Ecto neural progenitor cell (in vitro differentiated cells): ENCODE measurements at places on chromosomes 7 and 10.

GRCh38 chr10:119319161-119319919 is 112.0 kb downstream of the GRK5 start:
- DNase-seq: no peak

DNA sequence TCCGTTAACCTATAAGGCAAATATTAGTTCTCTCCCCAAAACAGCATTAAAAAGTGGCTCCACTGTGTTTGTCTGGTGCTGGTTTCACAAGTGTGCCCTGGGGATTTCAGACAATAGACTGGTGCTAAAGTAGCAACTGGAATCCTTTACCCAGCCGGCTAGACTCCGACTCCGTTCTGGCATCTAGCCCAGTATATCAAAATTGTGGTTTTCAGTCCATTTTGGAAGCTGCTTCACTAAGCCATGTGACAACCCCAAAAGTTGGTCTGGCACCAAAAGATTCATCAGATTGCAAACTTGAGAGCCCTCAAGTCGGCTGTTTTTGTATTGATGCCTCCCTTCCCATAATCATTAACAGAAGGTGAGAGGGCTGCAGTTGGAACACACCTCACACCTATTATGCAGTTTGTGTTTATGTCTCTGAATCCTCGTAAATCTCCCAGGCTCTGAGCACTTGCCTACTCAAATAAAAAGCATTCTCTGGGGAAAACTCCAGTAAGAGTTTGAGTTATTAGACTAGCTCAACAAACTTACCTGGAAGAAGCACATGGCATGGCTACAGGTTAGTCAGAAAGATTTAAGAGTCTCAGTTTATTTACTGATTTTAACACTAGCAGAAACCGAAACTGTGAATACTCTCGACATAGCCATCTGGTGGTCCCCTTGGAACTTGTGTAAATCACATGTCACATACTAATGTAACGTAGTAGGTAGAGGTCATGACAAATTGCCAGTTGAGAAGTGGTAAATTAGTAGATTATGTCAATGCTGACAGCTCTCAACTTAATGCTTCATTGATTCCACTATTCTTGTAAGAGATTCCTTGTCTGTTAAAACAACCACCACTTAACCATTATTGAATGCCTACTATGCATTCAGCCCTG is 14.8 kb upstream of the WNT16 start:
- DNase-seq: no peak

GRCh38 chr10:3766046-3766756 is 18.8 kb downstream of the KLF6 start:
- DNase-seq: no peak

- no peak for DNase-seq
These were observed 251.9 kb downstream of the GLRX3 start for GRCh38 chr10:130387936-130388580.

GRCh38 chr7:154188330-154188729 is 136.1 kb downstream of the DPP6 start:
- no peak for DNase-seq

DNA sequence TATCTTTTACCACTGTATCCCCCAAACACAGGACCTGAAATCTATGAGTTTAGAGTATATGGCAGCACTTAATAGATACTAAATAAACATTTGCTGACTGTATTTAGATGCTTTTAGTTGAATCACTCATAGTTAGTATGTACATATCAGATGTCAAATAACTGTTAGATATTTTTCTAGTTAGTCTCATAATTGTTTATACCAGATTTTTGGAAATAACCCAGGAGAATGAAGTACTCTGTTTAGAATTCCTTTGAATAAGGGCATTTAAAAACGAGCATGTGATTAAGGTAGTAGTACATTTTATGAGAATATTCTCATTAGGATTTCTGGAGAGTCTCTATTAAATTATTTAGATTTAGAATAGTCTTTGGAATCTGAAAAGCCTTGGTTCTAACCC is 22.3 kb upstream of the ZEB1 start:
- no peak for DNase-seq

DNA sequence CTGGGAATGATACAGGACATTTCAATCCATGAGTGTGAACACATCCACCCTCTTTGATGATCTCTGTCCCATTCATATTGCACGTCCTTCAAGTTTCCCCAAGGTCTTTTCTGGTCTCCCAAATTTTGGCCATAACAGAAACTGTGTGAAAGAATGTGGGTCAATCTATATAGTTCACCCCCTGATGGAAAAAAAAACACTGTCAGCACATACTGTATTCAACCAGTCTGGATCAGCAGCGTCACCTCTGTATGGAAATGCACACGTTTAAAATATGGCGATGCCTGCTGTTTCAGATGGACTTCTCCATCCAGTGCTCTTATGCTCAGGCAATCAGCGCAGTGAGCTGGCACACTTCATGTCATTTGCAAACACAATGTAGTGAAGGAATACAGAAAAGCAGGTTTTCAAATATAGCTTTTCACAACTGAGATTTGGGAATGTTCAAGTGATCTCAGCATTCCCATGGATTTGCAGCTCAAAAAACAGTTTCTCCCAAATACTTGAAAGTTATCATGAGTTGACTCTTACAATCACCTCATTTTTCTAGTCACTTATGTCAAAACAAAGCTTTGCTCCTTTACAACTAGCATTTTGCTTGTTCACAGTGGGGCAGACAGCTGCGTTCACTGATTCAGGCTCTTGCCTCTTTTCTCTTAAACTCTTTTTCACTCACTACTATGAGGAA is 61.1 kb downstream of the FAM13C start:
- no peak for DNase-seq

- no peak for DNase-seq
These were observed 88.5 kb downstream of the CCNY start for GRCh38 chr10:35424680-35425285.

DNA sequence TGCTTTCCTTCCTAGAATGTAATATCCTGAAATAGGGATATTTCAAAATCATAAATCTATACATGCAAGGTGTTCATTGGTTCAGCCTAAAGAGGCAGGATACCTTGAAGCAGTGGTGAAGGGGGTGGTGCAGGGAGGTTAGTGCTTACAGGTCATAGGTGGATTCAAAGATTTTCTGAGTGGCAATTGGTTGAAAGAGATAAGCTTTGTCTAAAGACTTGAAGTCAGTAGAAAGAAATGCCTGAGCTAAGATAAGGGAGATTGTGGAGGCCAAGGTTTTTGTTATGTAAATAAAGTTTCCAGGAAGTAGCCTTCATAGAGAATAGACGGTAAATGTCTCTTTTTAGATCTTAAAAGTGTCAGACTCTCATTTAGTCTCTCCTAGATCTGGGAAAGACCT is 741.2 kb upstream of the ZWINT start:
- no peak for DNase-seq

- DNase-seq: no peak
These were observed 880.2 kb upstream of the AUTS2 start for GRCh38 chr7:68718097-68718551.

- no peak for DNase-seq
These were observed 51.2 kb downstream of the ANLN start for GRCh38 chr7:36440880-36441279.

DNA sequence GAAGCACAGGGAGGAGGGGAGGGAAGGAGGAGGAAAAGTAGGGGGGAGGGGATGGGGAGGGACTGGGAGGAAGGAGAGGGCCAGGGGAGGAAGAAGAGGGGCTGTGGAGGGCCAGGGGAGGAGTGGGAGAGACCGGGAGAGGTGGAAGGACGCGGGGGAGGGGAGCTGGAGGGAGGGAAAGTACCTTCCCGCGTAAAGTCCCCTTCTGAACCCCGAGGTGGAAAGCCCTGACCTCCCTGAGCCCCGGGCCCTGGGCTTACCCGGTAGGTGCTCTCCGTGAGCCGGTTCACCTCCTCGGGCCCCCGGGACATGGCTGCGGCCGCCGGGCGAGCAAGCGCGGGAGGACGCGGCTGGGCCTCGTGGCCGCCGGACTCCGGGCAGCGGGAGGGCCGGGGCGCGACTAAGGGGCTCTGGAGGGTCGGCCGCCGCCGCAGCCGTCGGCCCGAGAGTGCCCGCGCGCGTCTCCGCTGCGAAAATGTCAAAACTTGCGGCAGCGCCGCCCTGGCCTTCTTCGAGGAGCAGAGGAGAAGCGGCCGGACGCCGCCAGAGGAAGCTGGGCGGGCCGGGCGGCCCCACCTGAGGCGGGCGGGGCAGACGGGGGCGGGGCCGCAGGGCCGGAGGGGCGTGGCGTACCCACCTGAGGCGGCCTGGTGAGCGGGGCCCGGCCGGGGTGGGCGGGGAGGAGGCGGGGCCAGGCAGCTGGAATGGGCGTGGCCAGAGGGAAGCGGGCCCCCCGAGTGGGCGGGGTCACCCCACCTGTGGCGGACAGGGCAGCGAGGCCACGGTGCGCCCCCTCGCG is at the start of gene BAIAP2L1:
Gene BAIAP2L1, minus strand, starts transcription at position 549 of the 799 bp plus-strand sequence. Its CDS starts 238 bp downstream, at position 311.
- peak; percentile 99 for DNase-seq

DNA sequence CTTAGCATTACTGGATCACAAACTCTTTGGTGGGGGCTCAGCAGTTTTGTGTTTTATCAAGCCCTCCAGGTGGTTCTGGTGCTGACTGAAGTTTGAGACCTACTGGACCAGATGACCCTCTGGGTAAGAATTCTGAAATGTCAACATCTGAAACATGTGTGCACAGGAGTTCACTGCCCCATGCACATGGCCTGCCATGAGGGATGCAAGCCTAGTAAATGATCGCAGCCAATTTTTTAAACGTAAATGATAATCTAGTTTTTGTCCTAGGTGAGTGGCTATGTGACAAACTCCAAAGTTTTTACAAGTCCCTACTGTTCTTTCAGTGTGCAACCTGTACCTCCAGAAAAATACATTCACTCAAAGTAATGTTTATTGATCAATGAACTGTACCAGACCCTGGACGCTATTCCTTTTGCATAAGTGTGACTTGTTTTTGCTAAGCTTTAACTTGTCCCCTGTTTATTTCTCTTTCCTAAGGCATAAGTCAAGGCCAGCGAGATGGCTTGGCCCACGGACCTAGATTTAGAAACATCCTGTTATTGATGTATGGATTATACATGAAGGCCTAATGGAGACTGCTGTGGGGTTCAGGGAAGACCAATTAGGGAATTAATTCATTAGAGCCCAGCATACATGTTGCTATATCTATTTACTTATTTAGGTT is 531.1 kb downstream of the LRMDA start:
- no peak for DNase-seq

- no peak for DNase-seq
These were observed 59.2 kb downstream of the LHPP start for GRCh38 chr10:124520558-124521428.

DNA sequence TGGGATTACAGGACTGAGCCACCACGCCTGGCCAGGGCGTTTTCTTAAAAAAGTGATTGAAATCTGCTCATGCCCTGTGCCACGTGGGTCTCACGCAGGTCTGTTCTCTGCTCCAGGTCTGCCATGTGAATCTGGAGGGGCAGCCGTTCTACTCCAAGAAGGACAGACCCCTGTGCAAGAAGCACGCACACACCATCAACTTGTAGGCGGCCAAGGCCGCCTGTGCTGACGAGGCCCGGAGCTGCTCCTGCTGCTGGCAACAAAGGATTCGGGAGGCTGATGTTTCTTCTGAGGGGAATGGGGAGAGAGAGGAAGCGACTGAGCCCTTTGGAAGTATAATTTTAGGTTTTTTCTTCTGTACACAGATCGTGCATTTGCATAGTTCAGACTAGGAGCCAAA is 23.6 kb upstream of the BMPR1A start:
- no peak for DNase-seq

DNA sequence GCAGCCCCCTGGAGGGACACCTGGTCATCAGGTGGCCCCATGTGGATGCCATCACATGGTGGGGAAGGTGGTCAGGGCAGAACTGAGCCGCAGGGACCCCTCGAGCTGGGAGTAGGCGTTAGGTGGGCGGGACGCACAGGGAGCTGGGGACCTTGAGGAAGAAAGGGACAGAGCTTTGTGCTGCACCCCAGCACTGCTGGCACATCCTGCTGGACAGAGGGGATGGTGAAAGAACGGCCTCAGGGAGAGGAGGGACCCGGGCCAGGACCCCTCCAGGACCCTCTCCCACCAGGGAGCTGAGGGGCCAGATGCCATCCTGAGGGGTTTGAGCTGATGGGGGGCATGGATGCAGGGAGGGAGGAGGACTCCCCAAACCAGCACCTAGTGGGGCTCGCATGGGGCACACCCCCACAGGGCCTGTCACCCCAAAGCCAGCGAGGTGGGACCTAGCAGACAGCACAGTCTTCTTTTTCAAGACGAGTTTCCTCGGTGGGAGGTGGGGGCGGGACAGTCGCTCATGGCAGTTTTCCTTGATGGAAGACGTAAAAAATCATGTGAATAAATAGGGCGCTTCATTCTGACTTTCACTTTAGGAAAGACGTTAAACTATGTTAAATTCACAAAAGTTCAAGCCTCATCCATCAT is 43.3 kb downstream of the STK32C start:
- no peak for DNase-seq

DNA sequence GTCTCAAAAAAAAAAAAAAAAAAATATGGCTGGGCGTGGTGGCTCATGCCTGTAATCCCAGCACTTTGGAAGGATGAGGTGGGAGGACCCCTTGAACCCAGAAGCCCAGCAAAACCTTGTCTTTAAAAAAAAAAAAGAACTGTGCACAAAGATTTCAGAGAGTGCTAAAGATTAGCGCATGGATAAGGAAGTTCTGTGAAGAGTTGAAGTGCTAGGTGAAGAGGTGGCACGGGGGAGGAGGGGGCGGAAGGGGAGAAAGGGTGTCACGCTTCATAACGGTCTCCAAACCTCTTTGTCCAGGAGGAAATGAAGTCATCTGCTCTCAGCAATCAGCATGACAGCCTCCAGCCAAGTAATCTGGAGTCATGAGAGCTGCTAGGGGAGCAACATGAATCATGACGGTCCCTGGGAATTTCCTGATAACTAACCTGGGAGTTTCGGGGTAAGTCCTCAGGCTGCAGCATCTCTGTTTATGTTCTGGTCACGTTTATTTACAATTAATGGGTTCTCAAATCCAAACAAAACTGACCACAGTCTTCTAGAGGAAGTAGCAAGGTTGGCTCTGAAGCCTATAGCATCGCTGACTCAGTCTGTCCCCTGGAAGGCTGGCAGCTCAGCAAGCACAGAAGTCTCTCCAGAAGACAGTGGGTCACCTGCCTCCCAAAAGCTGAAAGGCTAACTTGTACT is 1.9 kb upstream of the PLAU start:
- DNase-seq: no peak

DNA sequence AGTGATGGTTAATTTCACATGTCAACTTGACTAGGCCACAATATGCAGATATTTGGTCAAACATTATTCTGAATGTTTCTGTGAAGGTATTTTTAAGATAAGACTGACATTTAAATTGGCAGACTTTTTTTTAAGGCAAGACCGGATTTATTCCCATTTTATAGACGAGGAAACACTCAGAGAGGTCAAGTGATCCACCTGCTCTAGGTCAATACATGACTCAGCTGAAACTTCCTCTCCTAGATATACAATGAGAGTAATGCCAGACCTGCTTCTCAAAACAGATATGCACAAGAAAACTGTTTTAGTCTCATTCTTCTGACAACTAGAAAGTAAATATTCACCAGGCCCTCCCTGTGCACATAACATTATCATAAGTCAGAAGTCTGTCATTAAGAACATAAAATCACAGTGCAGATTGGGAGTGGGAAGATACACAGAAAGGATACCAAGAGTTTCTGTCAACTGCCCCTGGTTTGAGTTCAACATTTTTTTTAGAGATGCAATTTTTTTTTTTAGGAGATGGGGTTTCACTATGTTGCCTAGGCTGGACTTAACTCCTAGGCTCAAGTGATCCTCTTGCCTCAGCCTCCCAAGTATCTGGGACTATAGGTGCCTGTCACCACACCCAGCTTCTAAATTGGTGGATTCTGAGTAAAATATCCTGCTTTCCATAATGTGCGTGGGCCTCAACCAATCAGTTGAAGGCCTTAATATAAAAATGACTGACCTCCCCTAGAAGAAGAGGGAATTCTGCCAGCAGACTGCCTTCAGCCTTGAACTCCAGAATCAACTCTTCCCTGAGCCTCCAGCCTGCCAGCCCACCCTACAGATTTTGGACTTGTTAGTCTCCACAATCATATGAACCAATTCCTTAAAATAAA is 121.4 kb downstream of the ZFAND4 start:
- no peak for DNase-seq
